ENCODE measurements at places on chromosomes 7 and 10. TPM values are rescaled to one million over a fixed set of nuclear protein-coding genes. Genes with fewer than 3 reads are reported as not detected.

DNA sequence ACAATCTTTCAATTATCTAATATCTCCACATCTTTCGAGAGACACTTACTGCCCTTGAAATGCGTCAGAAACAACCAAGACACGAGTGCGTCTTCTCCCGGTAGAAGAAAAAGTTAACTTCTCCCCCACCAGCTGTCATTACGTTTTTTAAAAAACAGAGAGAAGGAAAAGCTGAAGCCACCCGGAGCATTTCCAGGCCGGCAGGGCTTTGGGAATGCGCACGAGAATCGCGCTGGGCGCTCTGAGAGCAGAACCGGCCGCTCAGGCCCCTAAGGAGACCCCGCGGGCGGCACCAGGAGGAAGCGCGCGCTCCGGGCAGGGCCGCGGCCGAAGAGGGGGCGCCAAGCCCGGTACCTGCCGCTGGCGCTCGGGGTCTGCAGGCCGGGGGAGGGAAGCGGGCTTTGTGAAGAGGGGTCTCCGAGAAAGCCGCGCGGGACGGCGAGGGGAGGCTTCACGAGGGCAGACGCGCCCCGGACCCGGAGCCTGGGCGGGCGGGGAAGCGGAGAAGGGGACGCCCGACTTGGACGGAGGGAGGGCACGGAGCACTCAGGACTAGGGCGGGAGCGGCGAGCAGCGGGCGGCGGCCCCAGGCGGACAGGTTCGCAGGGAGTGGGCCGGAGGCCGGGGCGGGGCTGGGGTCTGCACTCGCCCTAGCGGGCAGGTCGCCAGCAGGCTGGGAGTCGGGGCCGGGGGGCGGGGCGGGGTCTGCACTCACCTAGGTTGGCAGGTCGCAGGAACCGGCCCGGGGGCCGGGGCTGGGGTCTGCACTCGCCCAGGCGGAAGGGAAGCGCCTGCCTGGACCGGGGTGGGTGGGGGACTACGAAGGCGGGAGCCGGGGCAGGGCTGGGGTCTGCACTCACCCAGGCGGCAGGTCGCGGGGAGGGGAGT is 932 bp downstream of the ESYT2 start:
- peak; percentile 45 for DNase-seq

DNA sequence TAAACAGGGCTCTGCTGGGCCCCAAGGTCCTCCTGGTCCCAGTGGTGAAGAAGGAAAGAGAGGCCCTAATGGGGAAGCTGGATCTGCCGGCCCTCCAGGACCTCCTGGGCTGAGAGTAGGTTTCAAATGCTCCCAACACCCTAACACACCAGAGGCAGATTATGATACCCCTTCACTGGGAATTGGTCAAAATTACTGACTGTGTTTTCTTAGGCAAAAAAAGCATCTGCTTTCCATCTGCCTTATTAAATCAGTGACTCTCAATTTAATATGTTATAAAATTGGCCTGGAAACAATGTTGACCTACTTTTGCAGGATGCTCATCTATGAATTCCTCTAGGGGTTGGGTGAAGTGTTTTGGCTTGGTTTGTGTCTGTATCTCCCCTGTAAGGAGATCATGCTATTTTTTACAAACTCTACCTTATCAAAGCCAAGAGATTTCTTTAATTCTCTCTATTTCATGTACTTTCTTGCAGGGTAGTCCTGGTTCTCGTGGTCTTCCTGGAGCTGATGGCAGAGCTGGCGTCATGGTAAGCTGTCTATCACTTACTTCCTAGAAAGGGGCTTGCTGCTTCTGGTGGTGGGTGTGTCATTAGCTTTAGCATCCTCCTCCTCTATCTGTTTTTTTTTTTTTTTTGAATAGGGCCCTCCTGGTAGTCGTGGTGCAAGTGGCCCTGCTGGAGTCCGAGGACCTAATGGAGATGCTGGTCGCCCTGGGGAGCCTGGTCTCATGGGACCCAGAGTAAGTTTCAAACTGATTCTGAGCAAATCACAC is 15.9 kb downstream of the COL1A2 start:
- DNase-seq, result no peak

DNA sequence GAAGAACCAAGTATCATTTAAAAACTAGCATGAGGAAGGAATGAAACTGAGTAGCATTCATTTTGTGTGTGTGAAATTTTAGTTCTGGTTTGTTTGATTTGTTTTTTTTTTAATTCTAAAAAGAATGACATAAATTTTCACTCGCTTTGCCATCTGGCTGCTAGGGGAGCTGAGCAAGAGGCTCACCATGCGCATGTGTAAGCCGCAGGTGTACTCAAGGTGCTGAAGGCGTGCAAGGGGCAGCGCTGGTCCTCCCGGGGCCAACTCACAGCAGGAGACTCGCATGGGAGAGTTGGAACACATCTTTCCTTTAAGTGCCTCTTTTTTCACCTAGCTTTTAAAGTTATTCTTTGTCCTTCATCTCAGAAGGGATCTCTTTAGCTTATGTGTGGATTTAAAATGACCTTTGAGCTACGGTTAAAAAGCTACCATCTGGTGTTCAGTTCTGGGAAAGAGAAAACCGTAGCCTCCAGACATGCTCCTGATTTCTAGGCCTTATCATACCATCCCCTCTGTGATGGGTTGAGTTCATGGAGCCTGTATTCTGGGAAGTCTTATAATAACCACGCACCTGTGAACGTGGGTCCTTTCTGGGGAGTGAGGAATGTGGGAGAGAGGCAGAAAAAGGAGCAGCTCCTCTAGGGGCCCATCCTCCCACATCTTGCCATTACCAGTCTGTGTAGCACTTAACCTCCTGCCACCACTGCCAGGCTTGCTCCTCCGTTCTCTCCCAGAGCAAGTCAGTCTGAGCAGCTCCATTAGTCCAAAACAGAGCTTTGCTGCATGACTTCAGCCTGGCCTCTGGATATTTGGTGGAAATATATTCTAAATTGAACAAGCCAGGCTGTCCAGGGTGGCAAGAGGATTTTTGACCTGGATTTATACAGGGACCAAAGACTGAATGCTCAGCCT is 61.9 kb downstream of the KLHDC10 start:
- no peak for DNase-seq

DNA sequence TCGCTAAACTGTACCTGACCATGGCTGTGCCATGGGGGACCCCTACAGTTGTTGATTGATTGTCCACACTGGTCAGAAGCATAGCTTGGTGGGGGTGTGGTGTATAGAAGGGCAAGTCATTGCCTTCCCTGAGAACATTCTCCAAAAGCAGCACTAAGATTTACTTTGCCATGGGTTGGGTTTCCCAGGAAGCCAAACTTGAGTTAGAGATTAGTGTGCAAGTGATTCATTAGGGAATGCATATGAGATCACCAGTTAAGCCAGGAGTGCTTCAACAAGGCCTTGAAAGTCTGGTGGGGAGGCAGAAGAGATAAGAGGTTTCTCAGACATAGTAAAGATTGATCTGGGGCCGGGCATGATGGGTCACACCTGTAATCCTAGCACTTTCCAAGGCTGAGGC is 21.4 kb upstream of the TPST1 start:
- DNase-seq, result peak; percentile 86

DNA sequence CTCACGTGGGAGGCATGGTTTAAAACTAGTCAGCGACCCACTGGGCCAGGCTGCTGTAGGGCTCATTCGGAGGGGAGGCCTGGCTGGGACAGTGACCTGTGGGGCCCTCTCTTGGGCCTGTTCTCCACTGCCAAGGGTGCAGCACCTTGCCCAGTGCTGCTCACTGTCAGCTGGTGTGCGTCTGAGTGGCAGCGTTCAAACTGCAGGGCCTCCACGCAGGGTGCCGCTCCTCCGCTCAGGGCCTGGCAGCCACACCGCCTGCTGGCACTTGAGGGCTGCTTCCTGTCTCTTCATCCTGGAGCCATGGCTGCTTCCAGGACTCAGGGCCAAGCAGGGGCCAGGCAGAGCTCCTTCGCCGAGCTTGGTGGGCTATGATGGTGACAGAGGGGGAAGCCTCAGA is 18.3 kb downstream of the ADAMTS14 start:
- DNase-seq, result no peak

- peak; percentile 27 for DNase-seq
Observed at GRCh38 chr7:95693551-95694333, 78.6 kb upstream of the DYNC1I1 start.

GRCh38 chr10:13183625-13184024 is 22.3 kb downstream of the MCM10 start:
- DNase-seq, result no peak

GRCh38 chr10:133334503-133335245 is 2.0 kb downstream of the CALY start:
- no peak for DNase-seq

GRCh38 chr10:105017116-105017515 is 376.0 kb downstream of the SORCS3 start:
- peak; percentile 67 for DNase-seq

- no peak for DNase-seq
Observed at GRCh38 chr7:142498364-142498763, 240.5 kb upstream of the PRSS58 start.

MINPP1 gene
- 61.4 TPM for total RNA-seq

PIK3AP1 gene
- 4.5 TPM for total RNA-seq

PCDH15 gene
- not detected for total RNA-seq

HMX3 gene
- total RNA-seq, result not detected

STEAP1B gene
- total RNA-seq, result 1.2 TPM

SORBS1 gene
- total RNA-seq, result 0.57 TPM

ZPBP gene
- total RNA-seq, result not detected

All from M059J (cell line).